Activated CD8-positive, alpha-beta memory T cell treated with anti-CD3 and anti-CD28 coated beads for 4 hours (primary cell): ENCODE measurements at places on chromosomes 3 and 15.

GRCh38 chr3:162602619-162603018 is 1106.0 kb downstream of the OTOL1 start:
- no peak for DNase-seq

GRCh38 chr3:77204788-77205187 is 164.9 kb downstream of the ROBO2 start:
- DNase-seq: no peak

DNA sequence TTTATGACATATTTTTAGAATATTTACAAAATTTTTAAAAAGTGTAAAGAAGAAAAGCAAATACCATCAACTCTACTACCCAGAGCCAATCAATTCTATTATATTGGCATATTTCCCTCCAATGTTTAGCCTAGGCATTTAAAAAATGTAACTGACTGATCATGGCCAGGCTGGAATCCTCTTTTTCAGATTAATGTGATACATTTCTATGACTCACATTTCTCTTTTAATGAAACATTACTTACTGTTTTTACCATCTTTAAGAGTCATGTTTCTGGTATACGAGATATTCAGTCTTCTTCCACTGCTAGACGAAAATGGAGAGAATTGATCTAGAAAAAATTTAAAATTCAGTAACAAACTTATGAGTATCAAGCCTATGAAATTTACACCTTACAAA is 53.4 kb upstream of the DCUN1D1 start:
- DNase-seq: no peak

DNA sequence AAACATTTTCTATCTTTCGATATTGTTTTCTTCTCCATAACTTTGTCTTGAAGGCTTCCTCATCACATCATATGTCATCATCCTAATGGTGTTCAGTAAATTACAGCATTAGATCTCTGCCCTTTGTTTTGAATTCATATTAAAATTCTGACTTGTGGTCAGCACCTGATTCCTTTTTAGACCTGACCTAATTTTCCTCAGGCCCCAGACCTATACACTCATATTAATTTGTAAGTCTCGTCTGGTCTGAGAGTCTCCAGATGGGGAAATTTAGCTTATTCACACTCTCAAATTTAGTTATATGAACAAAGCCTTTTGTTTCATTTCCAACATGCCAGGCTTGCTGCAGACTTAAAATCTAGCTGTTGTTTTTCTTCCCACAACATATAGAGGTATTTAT is 248.4 kb downstream of the KCNH8 start:
- DNase-seq: no peak

GRCh38 chr3:55156851-55157650 is 229.2 kb upstream of the LRTM1 start:
- DNase-seq: no peak

DNA sequence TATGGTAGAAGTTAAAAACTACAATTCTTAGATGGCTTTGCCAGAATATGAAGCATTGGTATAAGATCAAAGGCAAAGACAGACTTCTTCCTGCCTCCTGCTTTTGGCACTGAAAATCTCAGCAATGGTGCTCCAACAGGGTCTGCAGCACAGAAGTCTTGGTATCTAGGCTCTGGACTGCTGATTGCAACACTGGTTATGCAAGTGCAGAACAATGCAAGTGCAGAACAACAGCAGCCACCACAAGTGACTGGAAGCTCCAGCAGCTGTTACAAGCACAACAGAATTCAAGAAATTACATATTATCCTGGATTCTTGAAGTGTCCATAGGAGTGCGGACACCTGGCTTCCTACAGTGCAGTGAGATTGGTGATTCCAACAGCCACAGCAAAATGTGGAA is 33.7 kb downstream of the ZBTB20 start:
- no peak for DNase-seq

GRCh38 chr3:28698706-28699105 is 350.1 kb upstream of the AZI2 start:
- no peak for DNase-seq

DNA sequence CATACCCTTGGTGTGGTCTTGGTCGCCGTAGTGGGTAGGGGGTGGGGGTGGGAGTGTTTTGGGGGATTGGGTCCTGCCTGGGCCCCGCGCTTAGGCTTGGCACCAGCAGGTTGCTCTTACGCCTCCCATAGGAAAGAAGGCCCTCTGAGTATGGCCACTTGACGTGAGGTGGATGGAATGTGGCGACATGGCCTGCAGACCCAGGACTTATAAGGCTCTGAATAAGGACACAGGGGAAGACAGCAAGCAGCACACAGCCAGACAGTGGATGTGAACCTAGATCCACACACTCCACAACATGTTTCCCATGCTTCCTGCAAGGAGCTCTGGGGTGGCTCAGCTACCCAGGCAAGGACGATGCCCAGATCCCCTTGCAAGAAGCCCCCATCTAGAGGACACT is 12.4 kb downstream of the RBPMS2 start:
- no peak for DNase-seq

DNA sequence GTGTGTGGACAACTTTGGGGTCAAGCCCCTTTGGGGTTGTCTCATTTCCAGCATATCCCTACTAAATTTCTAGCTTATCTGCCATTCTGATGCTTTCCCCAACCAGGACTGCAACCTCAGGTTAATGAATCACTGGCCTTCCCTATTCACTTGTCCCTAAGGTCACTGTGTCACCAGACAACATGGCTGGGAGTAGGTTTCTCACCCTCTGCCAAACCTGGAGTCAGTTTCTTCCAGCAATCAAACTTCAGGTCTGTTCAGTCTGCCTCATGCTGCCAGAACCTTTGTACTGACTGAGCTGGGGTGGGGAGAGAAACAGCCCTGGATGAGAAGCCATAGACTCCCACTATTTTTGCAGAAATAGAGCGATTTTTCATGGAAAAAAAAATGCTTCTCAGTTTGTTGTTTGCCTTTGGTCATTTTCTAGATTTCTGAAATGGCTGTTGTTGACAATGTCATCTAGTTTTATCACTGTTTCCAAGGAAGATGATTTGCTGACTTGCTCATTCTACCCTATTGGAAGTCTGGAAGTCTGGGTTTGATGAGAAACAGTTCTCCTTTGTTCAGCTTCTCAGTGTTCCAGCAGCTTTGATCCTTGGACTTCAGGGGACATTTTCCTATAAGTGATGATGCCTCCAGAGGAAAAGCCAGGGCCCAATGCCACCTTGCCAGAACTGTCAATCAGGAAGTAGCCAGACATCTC is 74.8 kb upstream of the IL12A start:
- no peak for DNase-seq

DNA sequence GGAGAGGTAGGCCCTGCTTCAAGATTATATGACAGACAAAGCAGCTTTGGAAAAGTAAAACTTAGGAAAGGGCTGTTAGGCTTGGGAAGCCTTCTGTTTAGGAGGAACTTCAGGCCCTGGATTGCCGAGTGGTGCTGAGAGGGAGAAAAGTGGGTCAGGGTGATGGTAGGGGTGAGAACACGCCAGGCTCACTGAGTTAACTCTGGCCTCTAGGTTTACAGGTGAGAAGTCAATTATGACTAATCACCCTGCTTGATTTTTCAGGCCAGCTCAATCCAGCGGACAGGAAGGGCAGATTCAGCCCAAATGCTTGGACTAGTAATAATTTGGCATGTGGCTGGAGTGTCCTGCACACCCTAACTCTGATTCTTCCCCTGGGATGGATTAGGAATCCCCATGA is 365.1 kb upstream of the LMCD1 start:
- DNase-seq: no peak

- no peak for DNase-seq
Observed at GRCh38 chr3:64047787-64048186, 24.5 kb upstream of the PSMD6 start.

DNA sequence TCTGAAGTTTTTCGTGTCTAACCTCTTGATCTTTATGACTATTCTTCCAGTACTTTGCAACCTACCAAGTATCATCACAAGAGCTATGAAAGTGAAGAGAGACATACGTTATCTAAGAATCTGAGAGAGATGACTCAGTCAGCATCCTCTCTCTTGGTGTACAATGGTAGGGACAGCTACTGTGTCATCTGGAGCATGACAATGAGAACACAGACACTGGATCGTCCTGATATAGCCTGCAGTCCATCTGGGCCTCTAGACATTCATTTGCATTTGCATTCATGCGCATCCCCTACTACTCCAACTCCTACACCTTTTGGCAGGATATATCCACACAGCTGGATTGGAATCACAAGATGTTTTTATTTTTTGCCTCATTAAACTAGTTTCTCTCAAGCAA is 115.2 kb downstream of the PEX5L start:
- DNase-seq: no peak

DNA sequence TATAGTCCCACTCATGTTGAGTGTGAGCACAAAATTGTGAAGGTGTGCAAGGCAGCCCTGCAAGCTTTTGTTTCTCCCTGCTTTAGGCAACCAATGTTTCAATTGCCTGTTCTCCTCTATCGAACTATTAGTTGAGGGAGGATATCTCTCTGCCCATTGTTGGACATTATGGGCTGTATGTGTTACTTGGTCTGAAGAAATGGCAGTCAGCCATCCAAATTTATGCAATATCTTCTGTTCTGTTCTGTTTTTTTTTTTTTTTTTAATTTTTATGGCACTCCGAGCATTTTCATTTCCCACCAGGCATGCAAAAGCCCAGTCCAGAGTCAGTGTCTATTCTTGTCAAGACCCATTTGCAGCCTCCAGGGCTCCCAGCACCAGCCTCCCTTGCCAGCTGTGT is 44.0 kb downstream of the ANAPC13 start:
- no peak for DNase-seq

DNA sequence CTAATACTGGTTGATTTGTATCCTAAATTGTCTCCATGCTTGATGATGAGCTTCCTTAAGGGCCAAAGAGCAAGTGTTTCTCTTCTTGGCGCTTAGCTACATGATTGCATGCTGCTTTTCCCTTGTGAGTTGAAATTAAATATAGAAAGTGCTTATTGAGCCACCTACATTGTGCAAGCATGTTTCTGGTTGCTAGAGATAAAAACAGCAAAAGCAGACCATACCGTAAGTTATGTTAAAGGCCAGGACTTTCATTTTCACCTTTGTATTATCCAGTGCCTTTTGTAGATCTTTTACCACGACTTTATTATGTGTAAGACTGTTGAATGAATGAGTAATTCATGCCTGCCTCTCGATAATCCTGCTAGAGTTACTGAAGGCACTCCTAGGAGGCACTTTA is 41.9 kb upstream of the CCNB2 start:
- DNase-seq: no peak

DNA sequence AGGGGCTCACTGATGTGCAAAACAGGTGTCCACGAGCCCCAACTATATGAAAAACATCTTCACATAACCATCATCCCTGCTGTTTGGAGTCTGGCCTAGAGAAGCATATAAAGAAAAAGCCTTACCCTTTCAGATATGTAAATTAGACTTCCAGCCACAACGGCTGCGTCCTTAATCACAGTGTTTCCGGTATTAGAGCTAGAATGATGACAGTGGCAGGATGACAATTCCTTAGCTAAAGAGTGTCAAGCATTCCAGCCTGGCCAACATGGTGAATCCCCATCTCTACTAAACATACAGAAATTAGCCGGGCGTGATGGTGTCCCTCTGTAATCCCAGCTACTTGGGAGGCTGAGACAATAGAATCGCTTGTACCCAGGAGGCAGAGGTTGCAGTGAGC is 19.5 kb upstream of the SAMD7 start:
- no peak for DNase-seq

DNA sequence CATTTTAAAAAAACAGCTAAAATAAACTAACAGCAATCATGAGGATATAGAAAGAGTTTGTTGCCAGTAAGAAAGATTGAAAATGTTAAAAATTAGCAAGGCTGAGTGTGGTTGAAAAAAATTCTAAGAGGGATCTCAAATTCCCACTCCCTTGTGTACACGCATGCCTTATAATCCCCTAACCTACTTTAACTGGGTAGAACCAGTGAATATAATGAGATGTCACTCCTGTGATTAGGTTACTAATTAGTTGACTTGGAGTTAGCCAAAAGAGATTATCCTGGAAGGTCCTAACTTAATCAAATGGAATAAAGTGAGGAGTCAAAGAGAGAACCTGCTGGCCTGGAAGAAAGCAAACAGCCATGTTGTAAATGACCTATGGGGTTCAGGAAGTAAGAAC is 286.0 kb upstream of the TGFBR2 start:
- DNase-seq: no peak

DNA sequence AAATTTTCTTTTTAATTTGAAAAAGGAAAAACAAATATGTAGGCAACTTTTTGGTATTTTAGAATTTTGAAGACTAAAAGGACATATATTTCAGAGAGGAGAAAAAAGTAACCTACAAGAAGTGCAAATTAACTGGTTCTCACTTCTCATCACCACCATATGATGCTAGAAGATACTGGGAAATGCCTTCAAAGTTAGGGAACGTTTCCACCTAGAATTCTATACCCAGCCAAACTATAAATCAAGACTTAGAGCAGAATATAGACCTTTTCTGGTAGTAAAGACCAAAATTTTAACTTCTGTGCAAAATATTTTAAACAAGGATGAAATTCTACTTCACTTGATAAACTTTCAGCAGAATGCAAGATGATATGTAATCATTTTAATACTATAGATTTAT is 112.3 kb upstream of the PHLDB2 start:
- DNase-seq: no peak

- no peak for DNase-seq
Observed at GRCh38 chr3:78337801-78338211, 1297.9 kb downstream of the ROBO2 start.

DNA sequence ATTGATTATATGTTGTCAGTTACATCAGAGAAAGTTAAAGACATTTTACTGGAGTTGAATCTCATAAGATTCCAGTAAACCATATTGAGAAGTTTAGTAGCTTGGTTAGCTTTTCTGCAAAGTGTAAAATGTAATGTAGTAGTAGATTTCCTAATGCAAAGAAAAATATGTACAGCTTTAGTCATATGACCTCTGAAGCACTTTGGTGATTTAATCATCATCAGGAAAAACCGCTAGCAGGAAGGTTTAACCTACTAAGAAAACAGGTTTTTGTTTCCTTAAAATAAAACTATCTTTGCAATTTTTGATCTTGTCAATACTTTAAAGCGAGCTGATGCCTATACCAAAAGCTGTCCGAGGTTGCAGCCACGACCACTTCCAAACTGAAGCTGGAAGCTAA is 364.6 kb upstream of the ZNF385D start:
- no peak for DNase-seq
